ENCODE measurements at places on chromosomes 5 and 9. TPM values are rescaled to one million over a fixed set of nuclear protein-coding genes. Genes with fewer than 3 reads are reported as not detected.

The ZNF367 gene
- total RNA-seq, result 47.8 TPM

The CATSPER3 gene
- 0.17 TPM for total RNA-seq

The SPATA31A3 gene
- not detected for total RNA-seq

The PFN3 gene
- not detected for total RNA-seq

Data from activated CD8-positive, alpha-beta memory T cell treated with anti-CD3 and anti-CD28 coated beads for 36 hours (primary cell).